ENCODE measurements at places on chromosomes 16 and 17.

GRCh38 chr17:82050761-82051641 lies 610 bp downstream of the RFNG start:
- no peak for DNase-seq

DNA sequence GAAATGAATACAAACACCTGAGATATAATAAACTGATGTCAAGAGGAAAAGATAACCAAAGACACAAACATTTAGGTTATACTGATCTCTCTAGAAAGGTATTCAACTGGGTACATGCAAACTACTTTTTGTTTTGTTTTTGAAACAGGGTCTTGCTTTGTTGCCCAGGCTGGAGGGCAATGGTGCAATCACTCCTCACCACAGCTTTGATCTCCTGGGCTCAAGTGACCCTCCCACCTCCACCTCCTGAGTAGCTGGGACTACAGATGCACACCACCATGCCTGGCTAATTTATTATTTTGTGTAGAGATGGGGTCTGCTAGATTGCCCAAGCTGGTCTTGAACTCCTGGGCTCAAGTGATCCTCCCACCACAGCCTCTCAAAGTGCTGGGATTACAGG lies 38.1 kb downstream of the TEKT5 start:
- DNase-seq: no peak

GRCh38 chr16:28935924-28936783 lies 4.4 kb downstream of the CD19 start:
- peak; percentile 42 for DNase-seq

- DNase-seq: no peak
Observed at GRCh38 chr17:47665655-47666054, 15.9 kb downstream of the KPNB1 start.

DNA sequence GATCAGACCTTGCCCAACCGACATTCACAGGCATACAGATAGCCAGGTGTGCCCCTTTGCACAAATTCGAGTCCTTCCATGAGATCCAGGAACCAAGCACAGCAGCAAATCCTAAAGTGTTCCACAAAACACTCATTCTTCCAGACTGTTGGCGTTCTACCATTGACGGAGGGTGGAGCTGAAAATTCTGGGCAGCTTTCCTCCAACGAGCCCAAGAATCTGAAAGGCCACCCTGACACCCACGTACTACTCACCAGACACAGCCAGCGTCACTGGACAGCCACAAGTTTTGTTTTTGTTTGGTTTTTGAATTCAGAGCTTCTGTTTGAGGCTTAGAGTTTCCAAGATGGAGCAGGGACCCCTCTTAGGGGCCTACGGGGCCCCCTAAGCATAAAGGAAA lies 83.8 kb downstream of the PMP22 start:
- no peak for DNase-seq

GRCh38 chr17:75517297-75517865 lies 1.1 kb downstream of the TSEN54 start:
- DNase-seq: no peak

GRCh38 chr17:78104540-78104941 lies 24.0 kb downstream of the TMC6 start:
- DNase-seq: no peak

- no peak for DNase-seq
Observed at GRCh38 chr17:8916466-8916865, 49.0 kb upstream of the PIK3R6 start.

DNA sequence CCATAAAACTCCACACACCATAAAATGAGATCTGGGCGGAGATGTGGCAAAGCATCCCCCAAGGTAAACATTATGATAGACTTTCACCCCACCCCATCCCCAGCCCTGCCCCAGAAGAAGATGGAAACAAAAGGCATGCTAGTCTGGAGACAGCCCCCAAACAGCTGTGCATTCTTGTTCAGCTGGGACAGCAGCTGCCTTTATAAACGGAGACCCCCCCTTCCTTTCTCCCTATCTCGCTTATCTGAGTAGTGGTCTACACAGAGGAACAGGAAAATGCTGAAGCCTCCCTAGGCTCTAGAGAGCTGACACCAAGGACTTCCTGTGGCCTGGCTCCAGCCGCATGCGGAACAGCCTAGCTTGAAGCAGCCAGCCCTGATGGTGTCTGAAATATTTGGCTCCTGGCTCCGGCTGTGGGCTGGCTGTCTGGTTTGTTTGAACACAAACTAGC lies 190.3 kb upstream of the ANKFN1 start:
- no peak for DNase-seq

DNA sequence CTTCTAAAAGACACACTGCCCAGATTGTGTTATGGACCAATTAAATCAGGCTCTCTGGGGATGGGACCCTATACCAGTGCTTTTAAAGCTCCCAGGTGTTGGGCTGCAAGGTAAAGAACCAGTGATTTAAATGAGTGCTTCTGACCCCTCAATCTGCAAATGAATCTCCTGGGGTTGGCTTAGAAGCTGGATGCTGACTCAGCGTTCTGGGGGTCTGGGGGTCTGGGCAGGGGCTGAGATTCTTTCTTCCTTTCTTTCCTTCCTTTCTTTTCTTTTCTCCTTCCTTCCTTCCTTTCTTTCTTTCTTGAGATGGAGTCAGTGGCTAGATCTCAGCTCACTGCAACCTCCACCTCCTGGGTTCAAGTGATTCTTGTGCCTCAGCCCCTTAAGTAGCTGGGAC lies 2.0 kb upstream of the TVP23A start:
- no peak for DNase-seq

- DNase-seq: no peak
Observed at GRCh38 chr16:72202014-72202413, 30.1 kb upstream of the PMFBP1 start.

- no peak for DNase-seq
Observed at GRCh38 chr17:36034127-36034526, 16.4 kb upstream of the CCL23 start.

GRCh38 chr17:31869031-31869430 lies 10.0 kb upstream of the COPRS start:
- DNase-seq: no peak

DNA sequence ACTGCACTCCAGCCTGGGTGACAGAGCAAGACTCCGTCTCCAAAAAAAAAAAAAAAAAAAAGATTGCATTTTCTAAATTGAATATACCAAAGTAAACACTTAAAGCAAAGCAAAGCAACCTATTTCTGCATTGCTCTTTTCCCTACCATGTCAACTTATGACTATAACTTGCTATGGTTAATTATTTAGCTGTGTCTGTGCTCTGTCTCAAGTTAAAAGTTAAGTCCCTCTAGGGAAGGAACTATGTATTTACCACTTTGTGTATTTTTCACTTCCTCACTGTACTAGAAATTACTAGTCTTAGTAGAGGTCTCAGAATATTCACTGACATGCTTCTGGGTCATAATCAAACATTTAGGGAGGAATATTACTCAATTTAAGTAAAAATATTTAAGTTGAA lies 711.7 kb upstream of the SOX9 start:
- DNase-seq: no peak

DNA sequence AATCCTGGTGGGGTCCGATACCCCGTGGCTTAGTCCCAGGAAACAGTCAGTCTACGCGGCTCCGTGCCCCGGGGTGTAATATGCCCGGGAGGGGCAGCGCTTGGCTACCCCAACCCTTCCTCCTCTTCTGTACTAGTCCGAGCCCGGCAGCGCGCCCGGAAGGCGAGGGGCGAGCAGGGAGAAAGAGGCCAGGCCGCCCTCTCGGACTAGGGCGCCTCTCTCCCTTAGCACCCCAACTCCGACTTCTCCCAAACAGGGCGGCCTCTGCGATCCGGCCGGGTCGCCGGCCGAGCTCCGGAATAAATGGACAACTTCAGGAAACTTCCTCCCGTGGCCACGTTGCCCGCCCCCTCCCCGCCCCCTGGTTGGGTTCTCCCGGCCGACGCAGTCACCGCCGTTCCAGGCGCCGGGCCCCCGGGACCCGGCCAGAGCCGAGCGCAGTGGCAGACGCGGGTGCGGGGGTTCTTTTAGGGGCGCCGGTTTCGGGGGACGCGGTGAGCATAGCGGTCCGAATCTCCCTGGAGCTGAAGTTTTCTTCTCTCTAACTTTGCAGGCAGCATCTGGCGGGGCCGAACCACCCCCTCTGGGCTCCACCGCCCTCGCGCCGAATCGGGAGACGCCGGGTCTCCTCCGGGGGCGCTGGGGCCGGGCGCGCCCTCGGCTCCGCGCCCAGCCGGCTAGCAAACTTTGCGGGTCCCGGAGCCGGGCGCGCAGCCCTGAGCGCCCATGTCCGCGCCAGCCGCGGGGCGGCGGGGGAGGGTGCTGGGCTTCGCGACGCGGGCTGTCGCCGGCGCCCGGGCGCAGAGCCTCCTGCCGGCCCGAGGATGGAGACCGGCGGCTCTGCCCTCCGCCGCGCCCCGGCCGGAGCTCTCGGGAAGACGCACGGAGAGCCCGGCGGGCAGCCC lies at the start of gene SDK2:
TSS of gene SDK2 (minus strand) at position 301 of the 905 bp plus-strand sequence. CDS start 357 bp downstream, outside the sequence.
- DNase-seq: peak; percentile 7

- peak; percentile 21 for DNase-seq
Observed at GRCh38 chr17:37506678-37507077, 17.0 kb downstream of the DUSP14 start.

DNA sequence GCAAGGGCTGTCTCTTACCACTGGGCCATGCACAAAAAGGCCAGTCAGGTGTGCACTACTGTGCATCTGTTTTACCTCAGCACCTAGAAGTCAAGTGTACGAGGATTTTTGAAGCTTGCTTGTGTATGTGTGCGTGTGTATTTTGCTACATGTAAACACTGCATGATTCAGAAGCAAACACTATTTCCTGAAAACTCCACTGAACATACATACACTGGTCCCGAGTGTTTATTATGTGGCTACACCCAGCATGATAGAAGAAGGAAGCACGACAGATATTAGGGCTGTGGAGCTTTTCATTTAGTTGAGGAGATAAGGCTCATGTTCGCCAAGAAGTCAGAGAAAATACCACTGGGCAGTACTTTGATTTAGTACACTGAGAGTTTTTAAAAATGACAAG lies 89.2 kb downstream of the ZZEF1 start:
- no peak for DNase-seq

- no peak for DNase-seq
Observed at GRCh38 chr17:73358668-73359067, 46.9 kb upstream of the CDC42EP4 start.

GRCh38 chr17:34769049-34769448 lies 189.7 kb downstream of the TMEM132E start:
- DNase-seq: no peak

GRCh38 chr17:52419229-52419641 lies 260.7 kb upstream of the CA10 start:
- no peak for DNase-seq

DNA sequence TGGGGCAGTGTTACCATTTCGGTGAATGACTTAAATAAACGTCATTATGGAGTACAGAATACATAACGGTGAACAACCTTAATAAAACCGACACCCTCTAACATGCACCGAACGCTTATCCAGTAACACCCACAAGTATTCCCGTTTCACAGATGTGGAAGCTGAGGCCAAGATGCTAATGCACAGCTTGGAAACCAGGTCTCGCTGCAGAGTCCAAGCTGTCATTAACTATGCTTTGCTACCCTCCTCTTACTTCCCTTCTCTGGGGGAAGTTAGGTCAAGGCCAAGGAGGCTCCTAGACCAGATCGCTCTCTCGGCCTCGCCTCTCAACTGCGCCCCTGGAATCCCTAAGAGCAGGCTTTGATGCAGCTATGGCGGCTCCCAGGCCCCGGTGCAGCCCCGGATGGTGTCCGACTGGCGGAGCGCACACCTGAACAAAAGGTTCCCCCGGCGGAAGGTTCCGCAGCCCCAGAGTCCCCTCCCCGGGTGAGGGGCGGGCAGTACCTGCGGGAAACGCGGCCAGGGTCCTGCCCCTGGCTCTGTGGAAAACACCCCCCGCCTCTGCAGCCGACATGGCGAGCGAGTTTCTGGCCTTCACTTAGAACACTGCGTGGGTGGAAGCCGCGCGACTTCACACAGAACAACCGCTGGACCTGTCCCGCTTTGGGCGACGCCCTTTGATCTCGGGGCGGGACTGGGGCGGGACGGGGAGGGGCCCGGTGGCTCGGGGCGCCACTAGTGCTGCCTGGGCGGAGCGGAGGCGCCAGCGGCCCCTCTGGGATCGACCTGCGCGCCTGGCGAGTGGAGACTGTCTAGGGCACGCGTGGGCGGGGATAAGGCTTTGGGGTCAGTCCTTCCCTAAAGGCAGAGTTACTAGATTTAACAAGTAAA lies at the start of gene CPPED1:
TSS of gene CPPED1 (minus strand) at position 685 of the 891 bp plus-strand sequence. CDS start at position 574, 111 bp downstream.
- peak; percentile 53 for DNase-seq

GRCh38 chr17:82338858-82339633 lies 5.5 kb upstream of the SECTM1 start:
- DNase-seq: no peak

GRCh38 chr17:10772425-10773380 lies 31.2 kb downstream of the TMEM238L start:
- peak; percentile 47 for DNase-seq

- DNase-seq: no peak
Observed at GRCh38 chr17:45293413-45294211, 23.2 kb downstream of the MAP3K14 start.

DNA sequence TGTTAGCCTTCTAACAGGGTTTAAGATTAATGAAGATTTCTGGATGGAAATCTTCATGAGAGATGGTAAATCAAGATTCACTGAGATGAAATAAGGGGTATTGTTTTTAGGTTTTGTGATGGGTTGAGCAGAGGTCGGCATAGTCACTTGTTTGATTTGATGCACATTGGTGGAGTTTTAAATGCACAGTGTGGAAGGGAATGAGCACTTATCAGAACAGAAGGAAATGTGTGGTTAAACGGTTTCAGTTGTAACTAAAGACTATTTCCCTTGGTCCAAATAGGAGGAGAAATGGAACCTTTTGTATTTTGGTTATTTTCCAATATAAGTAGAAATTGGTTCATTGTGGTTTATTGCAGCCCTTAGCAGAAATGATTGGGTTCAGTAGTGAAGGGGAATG lies 34.1 kb downstream of the CBFB start:
- DNase-seq: no peak

- no peak for DNase-seq
Observed at GRCh38 chr17:76935331-76935730, 67.1 kb downstream of the MGAT5B start.

GRCh38 chr16:73505577-73505976 lies 457.6 kb upstream of the ZFHX3 start:
- DNase-seq: no peak

DNA sequence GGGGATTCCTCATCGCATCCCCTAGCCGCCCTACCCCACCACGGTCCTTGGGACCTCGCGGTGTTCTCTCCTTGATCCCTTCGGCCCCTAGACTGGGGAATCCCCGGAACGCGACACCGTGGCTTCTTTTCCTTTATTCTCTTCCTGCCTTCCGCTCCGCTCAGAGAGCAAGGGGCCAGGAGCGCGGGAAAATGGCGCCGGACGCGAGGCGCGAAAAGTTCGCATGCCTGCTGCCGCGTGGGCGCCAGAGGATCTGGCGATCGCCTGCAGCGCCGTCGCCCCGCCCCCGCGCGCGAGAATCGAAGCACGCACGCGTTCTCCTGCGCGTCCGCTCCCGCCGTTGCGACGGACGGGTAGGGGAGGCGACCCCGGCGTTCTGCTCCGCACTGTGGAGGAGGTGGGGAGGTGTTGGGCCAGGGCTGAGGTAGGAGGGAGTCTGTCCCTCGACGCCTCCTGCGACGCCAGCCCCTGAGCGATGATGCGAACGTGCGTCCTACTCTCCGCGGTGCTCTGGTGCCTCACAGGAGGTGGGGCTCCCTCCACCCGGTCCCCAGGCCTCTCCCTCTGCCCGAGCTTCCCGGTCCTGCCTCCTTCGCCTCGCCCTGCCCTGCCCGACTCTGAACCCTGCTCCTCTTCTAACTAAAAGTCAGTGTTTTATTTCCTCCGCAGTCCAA lies at the start of gene ZPBP2:
TSS of gene ZPBP2 (plus strand) at position 323 of the 674 bp plus-strand sequence. CDS start at position 476, 153 bp downstream.
- DNase-seq: no peak

GRCh38 chr17:7501729-7502128 lies 17.6 kb downstream of the POLR2A start:
- DNase-seq: no peak

- DNase-seq: no peak
Observed at GRCh38 chr17:41474863-41475262, 6.1 kb downstream of the KRT35 start.

- no peak for DNase-seq
Observed at GRCh38 chr17:35529866-35530265, 7.6 kb downstream of the SLFN12L start.
